ENCODE measurements at places on chromosomes 5 and 9.

- no peak for DNase-seq
These were observed 164.9 kb downstream of the SLC24A2 start for GRCh38 chr9:19623941-19624340.

GRCh38 chr5:32276173-32276853 is 36.4 kb downstream of the MTMR12 start:
- DNase-seq: no peak

DNA sequence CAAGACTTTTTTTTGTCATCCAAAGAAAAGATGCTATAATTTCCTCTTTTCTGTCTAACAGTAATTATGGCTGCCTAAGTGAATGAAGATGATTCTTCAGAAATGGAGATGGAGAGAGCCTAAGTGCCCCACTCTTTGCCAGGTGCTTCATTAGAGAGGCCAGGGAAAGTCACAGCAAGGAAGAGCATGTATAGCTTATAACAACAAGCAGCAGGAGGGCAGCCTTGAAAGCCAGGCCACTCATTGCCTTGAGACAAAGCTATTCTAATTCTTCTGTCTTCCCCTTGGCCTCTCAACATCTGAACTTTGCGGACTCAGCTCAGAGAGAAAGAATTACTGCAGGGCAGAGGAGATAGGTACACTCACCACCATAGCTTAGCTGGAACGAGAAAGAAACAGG is 112.0 kb upstream of the ZNF366 start:
- DNase-seq: no peak

GRCh38 chr5:155799308-155799707 is 527.7 kb upstream of the SGCD start:
- DNase-seq: no peak

GRCh38 chr5:73450672-73451223 is 2.2 kb upstream of the FOXD1 start:
- DNase-seq: no peak

DNA sequence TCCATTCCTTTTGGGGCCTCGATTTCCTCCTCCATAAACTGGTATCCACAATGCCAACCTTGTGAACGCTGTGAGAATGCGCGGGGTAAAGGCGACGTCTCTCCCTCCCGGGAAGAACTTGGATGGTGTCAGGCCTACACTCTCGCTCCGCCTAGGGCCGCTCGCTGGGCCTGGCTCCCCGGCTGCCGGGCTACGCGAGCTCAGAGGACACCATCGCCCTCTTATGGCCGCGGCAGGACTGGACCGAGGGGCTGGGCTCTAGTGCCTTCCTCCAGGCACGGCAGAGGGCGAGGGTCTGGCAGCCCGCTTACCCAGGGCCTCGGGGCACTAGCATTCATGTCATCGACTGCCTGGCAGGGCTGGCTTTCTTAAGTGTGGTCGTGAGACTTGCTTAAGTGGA is 1.3 kb upstream of the EXOSC2 start:
- no peak for DNase-seq

GRCh38 chr5:21623831-21624230 is 1229.3 kb downstream of the CDH12 start:
- no peak for DNase-seq

DNA sequence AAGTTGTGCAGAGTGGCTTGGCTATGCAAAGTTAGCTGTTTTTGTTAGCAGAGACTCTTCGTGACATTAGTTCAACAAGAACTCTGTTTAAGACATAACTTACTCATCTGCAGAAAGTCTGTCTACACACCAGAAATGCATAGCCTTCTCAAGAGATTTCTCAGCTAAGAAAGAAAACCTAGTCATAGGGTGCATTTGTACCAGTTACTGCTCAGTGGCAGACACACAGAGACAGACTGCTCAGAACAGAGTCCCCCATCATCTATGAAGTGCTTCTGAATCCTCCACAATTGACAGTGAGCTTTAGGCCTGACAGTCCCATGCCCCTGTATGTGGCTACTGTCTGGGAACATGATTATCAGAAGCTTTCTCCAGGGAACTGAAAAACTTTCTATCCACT is 56.1 kb upstream of the IFNK start:
- DNase-seq: no peak

DNA sequence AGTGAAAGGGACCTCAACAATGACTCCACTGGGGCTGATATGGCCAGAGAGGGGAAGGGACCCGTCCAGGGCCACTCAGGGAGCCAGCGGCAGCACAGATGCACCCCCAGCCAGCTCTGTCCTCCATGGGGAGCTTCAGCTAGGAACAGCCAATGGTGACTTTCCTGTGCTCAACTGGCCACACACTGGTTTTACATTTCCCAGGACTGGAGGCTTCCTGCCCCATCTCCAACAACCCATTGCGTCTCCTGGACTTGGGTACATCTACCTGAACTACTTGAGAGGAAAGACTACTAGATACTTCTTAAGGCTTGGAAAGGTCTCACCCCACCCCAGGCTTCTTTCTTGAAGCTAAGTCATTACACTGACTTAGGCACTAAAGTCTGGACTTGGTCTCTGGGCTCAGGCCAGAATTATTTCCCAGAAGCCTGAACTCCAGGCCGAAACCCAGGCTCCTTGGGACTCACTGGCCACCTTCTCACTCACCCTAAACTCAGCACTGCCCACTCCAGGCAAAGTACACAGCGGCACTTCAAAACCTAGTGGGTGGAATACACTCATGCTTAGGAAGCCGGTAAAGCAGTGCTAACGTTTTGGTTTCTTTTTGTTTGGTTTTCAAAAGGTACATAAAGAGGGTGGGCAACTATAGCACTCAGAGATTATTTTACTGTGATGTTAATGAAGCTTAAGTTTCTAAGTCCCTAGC is 1.5 kb downstream of the IGFBPL1 start:
- DNase-seq: no peak

GRCh38 chr5:132235340-132235739 is 7.7 kb upstream of the P4HA2 start:
- DNase-seq: no peak

GRCh38 chr9:112726428-112726827 is 8.5 kb upstream of the INIP start:
- DNase-seq: no peak

- DNase-seq: no peak
These were observed 12.3 kb downstream of the COL27A1 start for GRCh38 chr9:114167591-114168091.

GRCh38 chr5:122077366-122078115 is 518 bp downstream of the LOX start:
- peak; percentile 22 for DNase-seq

GRCh38 chr5:58886315-58887207 is 303.7 kb downstream of the RAB3C start:
- peak; percentile 32 for DNase-seq

DNA sequence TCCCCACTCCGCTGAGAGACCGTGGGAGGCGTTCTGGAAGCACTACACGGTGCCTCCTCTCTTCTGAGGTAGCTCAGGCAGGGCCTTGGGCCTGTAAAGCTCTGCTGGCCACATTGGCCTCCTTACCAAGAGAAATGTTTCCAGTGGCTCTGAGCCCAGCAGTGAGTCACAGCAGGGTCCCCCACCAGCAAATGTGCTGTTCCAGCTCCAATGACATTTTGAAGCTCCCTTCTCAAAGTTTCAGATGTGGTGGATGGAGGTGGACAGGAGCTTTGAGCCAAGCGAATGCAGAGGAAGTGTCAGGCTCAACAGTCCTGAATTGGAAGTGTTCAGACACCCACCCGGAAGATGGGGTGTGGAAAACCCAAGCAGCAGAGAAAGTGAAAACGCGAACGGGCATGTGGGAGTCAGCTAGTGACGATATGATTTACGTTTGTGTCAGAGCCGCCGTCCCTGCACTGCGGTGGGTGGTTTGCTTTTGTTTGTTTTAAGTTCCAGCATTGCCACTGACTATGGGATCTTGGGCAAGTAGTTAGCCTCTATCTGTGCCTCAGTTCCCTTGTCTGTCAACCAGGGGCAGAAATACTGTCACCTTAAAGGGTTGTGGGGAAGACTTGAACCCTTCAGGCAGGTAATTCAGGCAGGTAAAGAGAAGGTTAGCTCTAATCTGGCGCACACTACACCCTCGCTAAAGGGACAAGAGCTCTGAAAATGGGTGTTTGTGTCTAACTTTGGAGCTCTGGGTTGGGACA is 38.2 kb downstream of the C5orf15 start:
- peak; percentile 60 for DNase-seq
